Bladder microvascular endothelial cell (primary cell): ENCODE measurements at places on chromosomes 5 and 9. TPM values are rescaled to one million over a fixed set of nuclear protein-coding genes. Genes with fewer than 3 reads are reported as not detected.

The BNC2 gene
- total RNA-seq: 7.6 and 10.4 TPM in 2 replicates

The ECM2 gene
- not detected in 2 replicates for total RNA-seq

The TSSK1B gene
- total RNA-seq: not detected in 2 replicates

The FOXI1 gene
- total RNA-seq: not detected in 2 replicates

The LHFPL2 gene
- total RNA-seq: 29.8 and 78.5 TPM in 2 replicates
